Stimulated activated CD8-positive, alpha-beta memory T cell treated with anti-CD3 and anti-CD28 coated beads, Interleukin-12 subunit alpha, Interleukin-12 subunit beta, amount 100 ng/mL, for 4 hours (primary cell): ENCODE measurements at places on chromosomes 7 and 10.

- no peak for DNase-seq
These were observed 15.8 kb downstream of the MINDY3 start for GRCh38 chr10:15844517-15844916.

- DNase-seq = no peak
These were observed 64.7 kb downstream of the KAT6B start for GRCh38 chr10:74891053-74891452.

GRCh38 chr7:89232-90019, 102.9 kb upstream of the FAM20C start:
- DNase-seq = no peak

GRCh38 chr7:100077205-100077604, 4.3 kb downstream of the ZNF3 start:
- DNase-seq = no peak

DNA sequence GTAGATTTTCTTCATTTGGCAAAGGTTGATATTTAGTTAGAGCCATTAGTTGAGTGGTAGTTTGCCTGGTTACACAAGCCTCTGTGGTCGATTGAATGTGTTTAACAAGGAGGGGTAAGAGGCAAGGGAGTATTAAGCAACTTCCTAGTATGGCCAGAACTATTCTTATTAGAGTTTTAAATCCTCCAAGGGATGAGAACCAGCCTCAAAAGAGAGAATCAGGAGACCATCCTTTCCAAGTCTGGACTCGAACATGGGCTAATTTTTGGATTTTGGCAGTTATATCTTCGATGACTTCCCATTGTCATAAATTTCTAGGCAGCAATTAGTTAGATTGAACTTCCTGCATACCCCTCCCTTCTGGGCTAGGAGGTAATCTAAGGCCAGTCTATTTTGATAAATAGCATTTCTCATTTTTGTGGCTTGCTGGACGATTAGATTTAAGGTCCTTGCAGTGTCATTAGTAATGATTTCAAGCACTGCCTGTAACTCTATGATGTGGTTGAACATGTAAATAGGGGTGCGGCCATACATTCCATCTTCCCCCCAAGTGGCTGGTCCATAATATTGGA, 219.5 kb upstream of the KCND2 start:
- no peak for DNase-seq

- DNase-seq = no peak
These were observed 657.6 kb downstream of the PARD3 start for GRCh38 chr10:34157501-34157900.

DNA sequence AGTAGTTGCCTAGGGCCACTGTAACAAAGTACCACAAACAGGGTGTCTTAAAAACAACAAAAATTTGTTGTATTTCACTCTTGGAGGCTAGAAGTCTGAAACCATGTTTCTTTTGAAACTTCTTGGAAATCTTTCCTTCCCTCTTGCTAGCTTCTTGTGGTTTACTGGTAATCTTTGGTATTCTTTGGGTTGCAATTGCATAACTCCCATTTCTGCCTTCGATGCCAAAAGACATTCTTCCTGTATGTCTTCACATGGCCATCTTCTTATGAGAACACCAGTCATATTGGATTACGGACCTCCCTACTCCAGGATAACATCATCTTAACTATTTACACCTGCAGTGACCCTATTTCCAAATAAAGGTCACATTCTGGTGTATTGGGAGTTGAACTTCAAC, 357.4 kb downstream of the PPP1R3A start:
- no peak for DNase-seq

DNA sequence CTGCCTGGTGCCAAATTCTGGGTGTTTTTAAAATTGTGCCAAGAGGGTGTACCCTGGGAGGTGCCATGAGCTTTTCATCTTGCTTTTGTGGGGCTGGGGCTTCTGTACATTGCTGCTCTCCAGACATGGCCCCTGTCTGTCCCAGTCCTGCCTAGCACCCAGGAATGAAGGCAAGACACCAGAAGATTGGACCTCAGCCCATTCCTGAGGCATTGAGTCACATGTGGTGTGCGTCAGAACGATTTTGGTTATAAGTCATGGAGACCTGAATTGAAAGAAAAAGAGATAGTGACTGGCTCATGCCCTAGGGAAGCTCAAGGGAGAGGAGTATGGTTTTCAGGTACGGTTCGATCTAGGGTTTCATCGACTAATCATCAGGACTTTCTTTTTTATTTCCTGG, 493.2 kb downstream of the TYW1 start:
- no peak for DNase-seq

- no peak for DNase-seq
These were observed 94.0 kb downstream of the ADARB2 start for GRCh38 chr10:1643161-1643907.

- no peak for DNase-seq
These were observed 228.2 kb downstream of the GFRA1 start for GRCh38 chr10:116044801-116045248.

GRCh38 chr7:96090756-96091155, 231.1 kb downstream of the SLC25A13 start:
- no peak for DNase-seq

GRCh38 chr10:70053218-70053840, 683 bp downstream of the MACROH2A2 start:
- DNase-seq = no peak

- no peak for DNase-seq
These were observed 71.4 kb downstream of the CUZD1 start for GRCh38 chr10:122774231-122774630.

GRCh38 chr7:110371709-110372108, 719.2 kb upstream of the LRRN3 start:
- no peak for DNase-seq

DNA sequence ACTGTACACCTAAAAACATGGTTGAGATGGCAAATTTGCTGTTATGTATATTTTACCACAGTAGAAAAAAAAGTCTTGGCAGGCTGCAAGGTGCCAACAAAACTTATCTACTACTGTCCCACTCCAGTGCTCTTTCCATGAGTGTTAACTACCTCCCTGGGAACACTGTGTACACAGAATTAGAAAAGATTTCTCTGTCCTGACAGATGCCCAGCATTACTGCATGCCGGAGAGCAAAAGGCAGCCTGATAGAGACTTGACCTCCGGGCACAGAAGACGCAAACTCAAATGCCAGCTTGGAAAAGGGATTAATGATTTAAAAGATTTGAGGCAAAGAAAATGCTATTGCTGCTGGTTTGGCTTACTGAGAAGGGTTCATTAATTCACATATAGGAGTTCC, 228.8 kb downstream of the TMEM178B start:
- no peak for DNase-seq

DNA sequence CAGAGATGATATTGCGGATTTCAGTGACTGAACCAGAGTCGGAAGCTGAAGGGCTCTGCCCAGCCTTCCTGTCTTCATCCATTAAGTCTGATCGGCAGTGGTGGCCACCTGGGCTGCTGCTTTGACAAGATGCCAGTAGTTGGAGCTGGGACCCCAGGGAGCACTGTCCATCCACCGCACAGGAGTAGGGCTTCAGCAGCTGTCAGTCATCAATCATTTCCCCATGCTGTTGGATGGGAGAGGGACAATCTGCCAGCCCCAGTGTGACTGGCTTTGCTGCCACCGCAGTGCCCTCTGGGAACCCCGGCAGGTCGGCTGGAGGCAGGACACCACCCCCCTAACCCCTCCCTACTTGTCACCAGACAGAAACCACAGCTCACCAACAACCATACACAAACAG, 23.0 kb upstream of the GPR146 start:
- DNase-seq = no peak

GRCh38 chr7:46930366-46930765, 651.5 kb downstream of the TNS3 start:
- DNase-seq = no peak

GRCh38 chr7:102996957-102997356, 77.6 kb downstream of the FBXL13 start:
- no peak for DNase-seq

DNA sequence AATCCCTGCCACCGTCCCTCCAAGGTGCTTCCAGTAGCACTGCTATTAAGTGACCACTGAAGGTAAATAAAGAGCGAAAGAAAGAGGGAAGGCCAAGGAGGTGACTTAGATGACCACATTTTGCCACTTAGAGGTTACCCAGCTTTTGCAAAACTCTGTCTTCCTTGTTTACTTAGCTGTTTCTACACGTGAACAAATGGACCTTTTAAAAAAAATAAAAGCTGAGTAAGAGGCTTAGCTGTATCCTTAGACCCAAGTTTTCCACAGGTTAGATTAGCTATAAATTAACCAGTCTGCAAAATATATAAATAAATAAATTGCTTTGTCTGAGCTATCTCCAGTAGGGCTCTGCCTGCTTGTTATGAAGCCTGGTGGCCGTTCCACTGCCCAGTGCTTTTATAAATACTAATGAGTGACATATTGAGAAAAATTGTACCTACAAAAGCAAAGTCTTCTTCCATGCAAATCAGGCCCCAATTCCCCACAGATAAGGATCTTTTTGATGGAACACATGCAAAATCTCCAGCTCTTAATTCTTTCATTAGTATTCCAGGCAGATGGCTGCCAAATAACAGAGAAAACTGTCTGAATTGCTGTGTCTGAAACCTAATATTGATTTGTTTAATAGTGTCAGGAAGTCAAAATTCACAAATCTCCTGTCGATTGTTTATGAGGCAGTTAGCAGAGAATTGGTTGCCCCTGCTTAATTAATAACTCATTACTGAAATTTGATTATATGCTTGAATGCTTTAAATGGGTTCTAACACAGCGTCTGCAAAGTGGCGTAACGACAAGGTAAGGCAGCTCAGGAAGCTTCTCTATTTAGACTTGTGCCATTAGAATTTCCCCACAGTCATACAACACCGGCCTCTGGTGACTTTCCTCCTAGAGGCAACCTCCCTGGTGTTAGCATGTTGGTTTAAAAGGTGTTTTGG, 176.7 kb downstream of the EMX2 start:
- DNase-seq = no peak

- no peak for DNase-seq
These were observed 79.3 kb downstream of the OAT start for GRCh38 chr10:124339119-124340032.

- no peak for DNase-seq
These were observed 45.2 kb downstream of the DIP2C start for GRCh38 chr10:644076-644942.

DNA sequence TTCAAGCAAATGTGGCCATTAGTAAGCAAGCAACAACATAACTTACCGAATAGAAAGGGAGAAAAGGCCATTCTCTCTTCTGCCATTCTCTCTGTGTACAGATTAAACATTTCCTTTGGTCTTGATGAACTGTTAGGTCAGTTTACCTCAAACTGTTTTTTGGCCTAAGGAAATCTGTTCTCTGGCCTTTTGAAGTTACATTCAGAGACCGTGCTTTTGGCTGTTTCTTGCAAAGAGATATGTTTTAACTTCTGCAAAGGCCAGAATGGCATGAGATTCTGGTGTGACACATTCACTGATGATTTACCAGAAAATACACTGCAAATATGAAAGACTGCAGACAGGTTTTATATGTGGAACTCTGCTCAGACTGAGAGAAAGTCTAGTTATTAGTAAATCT, 22.2 kb downstream of the AHR start:
- DNase-seq = no peak

GRCh38 chr7:81218480-81219106, 299.7 kb upstream of the SEMA3C start:
- DNase-seq = no peak

DNA sequence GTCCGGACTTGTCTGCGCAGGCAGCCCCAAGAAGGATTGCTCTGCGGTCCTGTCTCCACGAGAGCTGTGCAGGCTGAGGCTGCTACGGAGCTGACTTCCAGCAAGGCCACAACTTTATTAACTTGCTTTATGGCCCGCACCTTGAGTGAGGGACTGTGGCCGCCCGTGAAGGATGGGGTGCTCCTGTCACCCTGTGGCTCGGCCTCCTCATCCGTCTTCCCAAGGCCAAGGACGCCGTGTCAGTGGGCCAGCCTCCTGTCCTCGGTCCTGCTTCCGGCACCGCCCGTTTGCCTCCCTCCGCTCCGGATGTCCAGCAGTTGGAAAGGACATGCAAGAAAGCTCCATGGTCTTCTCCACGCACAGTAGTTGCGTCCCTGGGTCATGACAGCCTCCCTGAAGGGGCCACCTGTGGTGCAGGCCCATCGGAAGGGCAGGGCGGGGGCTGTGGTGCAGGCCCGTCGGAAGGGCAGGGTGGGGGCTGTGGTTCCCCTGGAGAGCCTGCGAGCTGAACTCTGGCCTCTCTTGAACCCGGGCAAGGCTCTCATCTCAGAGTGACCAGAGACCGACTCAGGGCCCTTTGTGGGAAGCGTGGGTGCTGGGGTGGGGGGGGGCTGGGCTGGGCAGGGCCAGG, 87.1 kb downstream of the NKX6-2 start:
- DNase-seq = no peak

DNA sequence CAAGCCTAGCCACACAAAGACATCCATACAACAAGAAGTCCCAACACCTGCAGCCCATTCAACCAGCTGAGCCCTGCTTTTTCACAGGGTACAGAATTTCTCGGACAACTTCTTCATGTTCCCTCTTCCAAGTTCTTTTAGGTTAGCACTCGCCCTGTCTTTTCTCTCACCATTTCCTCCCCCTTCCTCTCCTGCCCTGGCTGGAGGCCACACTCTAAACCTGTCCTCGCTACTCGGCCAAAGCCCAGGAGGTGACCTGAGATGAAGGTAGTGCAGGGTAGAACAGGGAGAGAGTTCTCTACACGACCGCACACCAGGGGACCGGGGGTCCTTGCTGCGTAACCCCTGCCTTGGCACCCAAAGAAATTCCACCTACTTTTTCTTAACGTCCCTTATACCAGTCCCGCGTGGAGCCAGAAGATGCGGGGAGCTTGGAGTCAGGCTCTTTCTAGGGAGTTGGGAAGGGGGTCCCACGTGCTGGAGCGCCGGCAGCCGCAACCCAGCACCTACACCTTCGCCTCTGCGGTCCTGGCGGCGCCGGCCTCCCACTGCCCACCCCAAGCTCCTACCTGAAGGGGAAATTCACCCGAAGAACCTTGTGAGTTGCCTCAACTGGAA, 16.0 kb upstream of the DLX6 start:
- DNase-seq = no peak

- DNase-seq = no peak
These were observed 43.1 kb downstream of the CREB3L2 start for GRCh38 chr7:137958470-137959431.

GRCh38 chr10:133187091-133187905, 27.3 kb downstream of the KNDC1 start:
- no peak for DNase-seq
